ENCODE measurements at places on chromosomes 13 and 19.

- DNase-seq = no peak
These were observed 5.3 kb downstream of the FAM216B start for GRCh38 chr13:42786715-42787114.

DNA sequence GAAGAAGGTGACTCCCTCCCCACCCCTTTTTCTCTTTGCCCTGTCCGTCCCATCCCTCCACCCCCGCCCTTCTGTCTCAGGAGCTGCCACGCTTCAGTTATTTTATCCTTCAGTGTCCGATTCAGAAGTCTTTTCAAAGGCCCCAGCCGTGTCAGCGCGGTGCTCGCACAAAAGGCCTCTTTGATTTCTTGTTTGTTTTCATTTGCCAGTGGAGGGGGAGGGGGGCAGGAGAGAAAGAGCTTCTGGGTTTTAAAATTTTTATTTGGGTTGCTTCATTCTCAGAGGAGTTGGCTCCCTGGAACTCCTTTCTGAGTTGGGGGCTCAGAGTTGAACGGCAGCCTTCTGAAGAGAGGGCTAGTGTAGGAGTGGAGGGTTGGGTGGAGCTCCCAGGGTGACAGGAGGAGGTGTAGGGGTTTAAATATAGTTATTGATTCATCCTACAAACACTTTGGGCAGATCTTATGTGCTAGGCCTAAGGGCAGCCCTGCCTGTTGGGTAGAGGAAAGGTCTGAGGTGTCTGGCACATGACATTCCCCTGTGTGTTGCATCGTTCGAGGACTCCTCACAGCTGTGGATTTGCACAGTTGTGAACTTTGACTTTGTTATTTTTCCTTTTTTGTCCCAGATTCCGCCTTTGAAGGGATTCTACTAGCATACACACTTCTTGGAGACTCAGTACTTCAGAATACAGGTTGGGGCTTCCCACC lies 36.8 kb downstream of the NFIX start:
- DNase-seq = no peak

DNA sequence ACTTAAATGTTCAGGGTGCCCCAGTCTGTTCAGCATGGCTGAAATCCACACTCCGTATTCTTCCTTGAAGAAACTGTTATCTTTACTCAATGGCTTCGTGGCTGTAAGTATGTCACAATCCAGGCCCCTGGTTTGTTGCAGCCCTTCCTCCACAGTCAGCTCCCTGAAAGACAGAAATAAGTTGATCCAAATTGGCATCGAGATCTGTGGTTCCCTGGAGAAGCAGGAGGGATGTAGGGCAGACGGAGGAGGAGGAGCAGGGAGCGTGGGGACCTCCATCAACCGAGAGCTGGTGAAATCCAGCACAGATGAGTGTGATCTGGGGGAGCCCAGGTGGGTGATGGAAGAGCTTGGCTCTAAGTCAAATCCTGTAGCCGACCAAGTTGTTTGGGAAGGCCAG lies 304 bp downstream of the TSPAN16 start:
- no peak for DNase-seq

DNA sequence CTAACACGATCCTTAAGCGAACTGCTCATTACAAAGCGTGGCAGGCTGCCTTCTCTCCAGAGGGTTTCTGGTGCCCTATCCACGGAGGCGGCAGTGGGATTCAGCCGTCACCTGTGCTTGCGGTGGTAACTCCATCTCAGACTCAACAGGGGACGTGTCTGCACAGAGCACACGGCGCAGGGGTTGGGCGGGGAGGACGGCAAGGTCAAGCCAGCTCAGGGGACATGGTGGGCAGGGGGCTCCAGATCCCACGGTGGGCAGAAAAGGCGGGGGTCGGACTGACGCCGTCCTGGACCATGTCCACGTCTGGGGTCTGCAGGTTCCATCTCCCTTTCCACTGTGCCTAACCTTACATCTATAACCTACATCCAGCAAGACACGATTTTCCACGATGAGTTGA lies 70.7 kb downstream of the RASA3 start:
- DNase-seq = no peak

GRCh38 chr13:30049692-30050091 lies 199.3 kb upstream of the UBL3 start:
- DNase-seq = no peak

DNA sequence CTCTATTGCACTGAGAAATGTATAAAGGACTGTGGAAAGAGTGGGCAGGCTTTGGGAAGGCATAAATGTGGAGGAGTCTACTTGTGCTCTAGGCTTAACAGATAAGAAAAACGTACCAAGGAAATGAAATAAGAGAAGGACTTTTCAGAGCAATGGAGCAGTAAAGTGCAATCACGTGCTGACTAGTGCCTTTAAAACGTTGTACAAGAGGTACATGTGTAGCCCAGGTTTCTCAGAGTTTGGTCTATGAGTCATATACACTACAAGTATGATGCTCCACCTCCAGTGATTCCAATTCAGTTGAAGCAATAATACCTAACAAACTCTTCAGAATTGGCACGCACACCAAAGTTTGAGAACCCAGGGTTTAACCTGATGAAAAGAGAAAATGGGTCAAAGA lies 13.4 kb upstream of the FNDC3A start:
- no peak for DNase-seq

DNA sequence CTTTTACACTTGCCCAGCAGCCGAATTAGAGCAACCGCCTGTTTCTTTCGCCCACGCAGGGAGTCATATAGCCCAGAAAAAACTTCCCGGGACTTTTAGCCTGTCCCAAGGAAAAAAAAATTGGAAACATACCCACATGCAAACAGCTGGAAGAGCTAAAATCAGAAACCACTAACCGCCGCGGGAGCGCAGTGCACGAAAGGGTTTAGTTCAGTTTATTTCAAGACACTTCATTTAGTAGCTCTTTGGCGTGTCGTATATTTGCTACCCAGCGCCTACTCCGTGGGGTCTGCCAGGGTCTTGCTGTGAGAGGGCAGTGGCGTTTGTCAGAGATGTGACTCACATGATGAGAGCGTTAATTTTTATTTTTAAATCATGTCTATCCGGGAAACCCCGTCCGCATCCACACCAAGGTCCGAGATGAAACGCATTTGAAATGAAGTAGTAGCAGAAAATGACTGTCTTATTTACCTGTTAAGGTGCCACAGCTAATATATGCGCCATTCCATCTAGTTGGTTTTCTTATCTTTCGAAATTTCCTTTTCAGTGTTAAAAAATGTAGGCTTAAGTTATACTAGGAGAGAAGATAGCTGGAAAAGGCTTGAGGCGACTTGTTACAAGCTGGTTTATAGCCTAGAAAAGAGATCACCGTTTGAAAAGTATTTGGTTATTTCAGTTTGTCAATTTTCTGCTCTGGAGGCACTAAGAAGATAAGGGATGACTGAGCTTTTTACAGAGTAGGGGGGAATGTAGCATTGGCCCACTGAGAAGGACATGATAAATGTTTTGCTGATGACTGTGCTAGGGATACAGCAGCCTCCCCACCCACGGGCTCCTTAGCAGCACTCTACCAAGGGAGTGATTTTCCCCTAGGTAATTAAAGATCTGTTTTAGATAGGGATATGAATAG lies 1.7 kb downstream of the KLF5 start:
- DNase-seq = peak; percentile 67

DNA sequence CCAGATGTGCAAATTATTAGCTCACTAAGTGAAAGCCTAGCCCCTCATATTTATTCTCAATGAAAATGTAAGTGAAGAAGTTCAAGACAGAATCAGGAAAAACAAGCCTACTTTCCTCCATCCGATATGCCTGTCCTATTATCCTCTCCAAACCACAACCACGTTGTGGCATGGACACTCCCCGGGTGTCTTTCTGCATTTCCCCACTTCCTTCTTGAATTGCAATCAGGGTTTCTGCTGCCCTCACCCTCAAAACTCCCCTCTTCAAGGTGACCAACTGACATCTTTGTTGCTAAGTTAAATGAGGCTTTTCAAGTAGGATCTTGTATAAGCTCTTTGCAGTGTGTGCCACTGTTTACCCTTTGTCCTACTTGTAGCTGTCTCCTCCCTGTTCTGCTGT lies 11.8 kb downstream of the SLC25A30 start:
- DNase-seq = no peak

GRCh38 chr13:70408865-70409264 lies 300.6 kb upstream of the KLHL1 start:
- no peak for DNase-seq

GRCh38 chr13:108779308-108779707 lies 149.9 kb downstream of the MYO16 start:
- no peak for DNase-seq

DNA sequence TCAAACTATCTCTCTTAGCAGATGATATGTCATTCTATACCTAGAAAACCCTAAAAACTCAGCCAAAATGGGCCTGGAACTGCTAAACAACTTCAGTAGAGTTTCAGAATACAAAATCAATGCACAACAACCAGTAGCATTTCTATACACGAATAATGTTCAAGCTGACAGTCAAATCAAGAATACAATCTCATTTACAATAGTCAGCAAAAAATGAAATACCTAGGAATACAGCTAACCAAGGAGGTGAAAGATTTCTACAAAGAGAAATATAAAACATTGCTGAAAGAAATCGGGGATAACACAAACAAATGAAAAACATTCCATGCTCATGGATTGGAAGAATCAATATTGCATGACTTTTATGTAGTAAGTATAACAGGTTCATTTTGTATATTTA lies 804.8 kb downstream of the SLITRK1 start:
- DNase-seq = no peak

DNA sequence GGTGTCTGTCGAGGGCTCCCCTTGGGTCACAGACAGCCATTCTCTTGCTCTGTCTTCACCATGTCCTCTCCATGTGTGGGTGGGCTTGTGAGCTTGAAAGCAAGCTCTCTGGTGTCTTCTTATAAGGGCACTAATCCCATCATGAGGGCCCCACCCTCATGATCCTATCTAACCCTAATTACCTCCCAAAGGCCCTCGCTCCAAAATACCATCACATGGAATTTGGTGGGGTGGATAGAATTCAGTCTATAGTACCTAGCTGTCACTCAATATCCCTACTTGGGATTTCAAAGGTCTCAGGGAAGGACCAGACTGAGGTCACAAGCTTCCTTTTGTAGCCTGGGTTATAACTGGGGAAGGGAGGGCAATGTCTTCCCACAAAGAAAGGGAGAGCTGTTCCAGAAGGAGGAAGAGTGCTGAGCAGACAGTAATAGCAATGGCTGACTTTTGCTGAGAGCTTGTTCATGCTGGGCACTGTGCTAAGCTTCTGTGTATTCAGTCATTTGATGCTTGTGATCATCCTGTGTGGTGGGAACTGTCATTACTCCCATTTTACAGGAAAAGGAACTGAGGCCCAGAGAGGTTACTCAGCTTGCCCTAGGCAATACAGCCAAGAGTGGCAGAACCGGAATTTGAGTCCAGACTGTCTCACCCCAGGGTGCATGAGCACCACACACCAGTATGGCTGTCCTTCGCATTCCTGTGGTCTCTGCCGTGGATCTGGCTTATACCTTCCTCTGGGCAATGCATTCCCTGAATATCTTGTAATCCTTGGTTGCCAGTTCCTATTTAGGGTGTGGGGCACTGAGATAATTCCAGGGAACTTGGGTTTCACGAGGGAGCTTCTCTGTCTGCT lies 8.2 kb downstream of the FXYD5 start:
- DNase-seq = no peak

DNA sequence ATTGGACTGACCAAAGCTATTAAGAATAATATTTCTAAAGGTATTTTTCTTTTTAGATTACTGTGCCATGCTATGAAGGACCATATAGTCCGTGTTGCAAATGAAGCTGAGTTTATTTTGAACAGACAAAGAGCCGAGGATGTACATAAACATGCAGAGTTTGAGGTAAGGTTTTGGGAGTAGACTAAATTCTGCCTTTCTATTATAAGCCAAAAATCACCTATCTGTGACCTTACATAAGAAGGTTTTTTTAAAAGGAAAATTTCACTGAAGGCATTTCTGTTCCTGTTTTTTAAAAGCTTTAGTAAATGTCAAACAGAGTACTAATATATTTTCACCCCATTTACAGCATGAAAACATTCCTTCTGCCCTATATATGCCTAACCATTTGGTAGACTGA lies 127.4 kb downstream of the MAB21L1 start:
- DNase-seq = no peak

DNA sequence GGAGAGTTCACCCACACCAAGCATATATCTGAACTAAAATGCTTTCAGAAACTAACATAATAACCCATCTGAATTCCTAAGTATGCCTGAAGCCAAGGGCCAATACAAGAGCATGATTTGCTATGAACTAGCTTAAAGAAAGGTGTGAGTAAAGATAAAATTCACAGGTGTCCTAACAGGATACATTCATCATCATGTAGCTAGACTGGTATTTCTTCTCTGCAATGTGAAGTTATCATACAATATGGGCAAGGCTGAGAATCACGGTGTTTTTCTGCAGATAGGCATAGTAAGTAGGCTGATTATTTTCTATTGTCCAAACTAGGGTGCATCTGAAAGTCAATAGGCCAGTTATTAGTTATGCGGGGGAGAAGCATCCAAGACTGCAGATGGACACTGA lies 63.1 kb downstream of the STK24 start:
- DNase-seq = no peak

- DNase-seq = peak; percentile 26
These were observed 3.2 kb downstream of the ZNF699 start for GRCh38 chr19:9306443-9306842.

DNA sequence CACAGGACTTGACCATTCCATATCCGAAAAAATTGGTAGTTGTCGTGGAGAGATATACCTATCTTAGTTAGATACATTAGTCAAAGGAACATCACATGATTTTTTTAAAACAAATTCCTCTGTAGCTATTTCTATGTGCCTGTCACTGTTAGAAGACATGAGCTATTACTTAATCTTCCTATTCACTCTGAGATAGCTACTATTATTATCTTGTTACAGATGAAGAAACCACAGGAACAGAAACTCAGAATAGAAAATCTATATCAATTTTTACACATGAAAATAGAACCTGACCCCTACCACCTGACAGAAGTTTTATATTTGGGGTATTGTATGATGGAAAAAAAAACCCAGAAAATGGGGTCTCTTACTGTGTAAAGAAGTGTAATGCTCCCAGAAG lies 68.9 kb upstream of the TDRD3 start:
- no peak for DNase-seq

GRCh38 chr13:50236898-50237318 lies 221.7 kb downstream of the KCNRG start:
- DNase-seq = no peak

- DNase-seq = no peak
These were observed 31.3 kb upstream of the FOXO1 start for GRCh38 chr13:40697711-40698110.

DNA sequence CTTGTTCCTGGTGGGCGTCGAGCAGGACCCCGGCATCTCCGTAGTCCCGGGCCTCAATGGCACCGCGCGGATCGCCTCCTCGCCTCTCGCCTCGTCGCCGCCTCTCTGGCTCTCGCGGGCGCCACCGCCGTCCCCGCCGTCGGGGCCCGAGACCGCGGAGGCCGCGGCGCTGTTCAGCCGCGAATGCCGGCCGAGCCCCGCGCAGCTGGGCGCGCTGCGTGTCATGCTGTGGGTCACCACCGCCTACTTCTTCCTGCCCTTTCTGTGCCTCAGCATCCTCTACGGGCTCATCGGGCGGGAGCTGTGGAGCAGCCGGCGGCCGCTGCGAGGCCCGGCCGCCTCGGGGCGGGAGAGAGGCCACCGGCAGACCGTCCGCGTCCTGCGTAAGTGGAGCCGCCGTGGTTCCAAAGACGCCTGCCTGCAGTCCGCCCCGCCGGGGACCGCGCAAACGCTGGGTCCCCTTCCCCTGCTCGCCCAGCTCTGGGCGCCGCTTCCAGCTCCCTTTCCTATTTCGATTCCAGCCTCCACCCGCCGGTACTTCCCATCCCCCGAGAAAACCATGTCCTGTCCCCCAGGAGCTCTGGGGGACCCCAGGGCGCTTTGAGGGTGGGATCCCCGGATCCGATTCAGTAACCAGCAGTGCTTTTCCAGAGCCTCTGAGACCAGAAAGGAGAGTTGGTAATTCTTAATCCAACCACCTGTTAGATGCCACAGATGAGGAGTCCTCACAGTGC lies 885 bp downstream of the MLNR start:
- DNase-seq = no peak
